GM12892 (cell line): ENCODE measurements at places on chromosomes 5 and 9.

GRCh38 chr9:124639637-124640036, 131.5 kb downstream of the NR6A1 start:
- no peak for DNase-seq

- DNase-seq, result no peak
These were observed at the start of gene NR5A1 for GRCh38 chr9:124506931-124507879. TSS of gene NR5A1 (minus strand) at chr9:124507399. CDS start at chr9:124503395, 4,004 bp downstream.

GRCh38 chr5:143796125-143796524, 15.8 kb upstream of the HMHB1 start:
- DNase-seq, result no peak

GRCh38 chr9:72794946-72795345, 157.9 kb downstream of the ALDH1A1 start:
- DNase-seq, result no peak

- DNase-seq, result no peak
These were observed 20.7 kb downstream of the IGIP start for GRCh38 chr5:140146523-140146842.

GRCh38 chr9:133233681-133234432, 24.8 kb upstream of the OBP2B start:
- DNase-seq, result no peak

DNA sequence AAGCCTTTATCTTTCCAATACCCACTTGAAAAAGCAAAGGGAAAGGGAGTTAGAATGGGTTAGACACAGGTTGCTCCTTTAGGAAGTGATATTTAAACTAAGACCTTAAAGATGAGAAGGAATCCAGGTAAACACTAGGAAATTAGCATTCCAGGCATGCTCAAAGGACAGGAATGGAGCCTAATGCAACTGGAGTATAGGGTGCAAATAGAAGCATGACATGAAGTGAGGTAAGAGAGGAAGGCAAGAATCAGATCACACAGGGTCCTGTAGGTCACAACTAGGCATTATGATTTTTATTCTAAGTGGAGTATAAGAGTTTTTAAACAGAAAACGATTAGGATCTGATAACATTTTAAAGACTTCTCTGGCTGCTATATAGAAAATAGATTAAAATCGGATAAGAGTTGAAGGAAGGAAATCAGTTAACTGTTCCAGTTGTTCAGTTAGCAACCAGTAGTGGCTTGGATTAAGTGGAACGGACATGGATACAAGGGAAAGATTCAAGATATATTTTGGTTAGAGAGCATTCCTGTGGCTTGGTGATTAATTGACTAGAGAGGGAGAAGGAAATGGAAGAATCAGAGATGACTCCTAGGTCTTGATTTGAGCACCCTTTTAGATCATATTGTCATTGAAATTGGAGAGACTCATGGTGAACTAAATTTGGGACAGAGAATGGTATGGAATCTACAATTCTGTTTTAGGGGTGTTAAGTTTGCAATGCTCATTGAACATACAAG, 95.9 kb downstream of the FBXO4 start:
- DNase-seq, result no peak

DNA sequence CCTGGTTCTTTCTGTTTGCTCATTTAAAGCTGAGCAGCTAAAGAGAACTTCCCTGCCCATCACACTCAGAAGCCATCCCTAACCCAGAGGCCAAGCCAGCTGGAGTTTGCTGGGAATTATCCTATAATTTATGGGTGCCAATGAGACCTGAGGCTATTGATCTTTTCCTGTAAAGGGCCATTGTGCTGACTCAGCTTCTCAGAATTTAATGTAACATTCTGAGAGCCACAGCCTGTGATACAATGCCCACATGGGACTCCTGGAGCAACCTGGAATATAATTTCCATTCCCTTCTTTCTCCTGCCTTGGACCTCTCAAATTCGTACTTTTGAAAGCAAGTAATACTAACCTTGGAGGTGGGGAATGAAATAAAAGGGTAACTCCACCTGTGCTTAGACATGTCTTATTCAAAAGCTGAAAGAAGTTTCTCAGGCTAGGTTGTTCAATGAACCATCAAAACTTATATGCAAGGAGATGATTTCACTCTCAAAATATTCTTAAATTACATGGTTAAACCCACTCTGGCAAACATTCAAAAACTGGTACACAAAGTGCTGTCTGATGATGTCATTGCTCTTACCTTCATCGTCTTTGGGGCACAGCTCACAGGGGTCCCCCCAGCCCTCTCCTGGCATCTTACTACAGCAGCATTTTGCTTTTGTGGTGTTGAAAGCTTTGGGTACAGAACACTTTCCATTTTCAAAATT, 206.7 kb downstream of the SLC12A2 start:
- DNase-seq, result no peak

- DNase-seq, result no peak
These were observed 2034.6 kb upstream of the ACO1 start for GRCh38 chr9:30349526-30350513.

DNA sequence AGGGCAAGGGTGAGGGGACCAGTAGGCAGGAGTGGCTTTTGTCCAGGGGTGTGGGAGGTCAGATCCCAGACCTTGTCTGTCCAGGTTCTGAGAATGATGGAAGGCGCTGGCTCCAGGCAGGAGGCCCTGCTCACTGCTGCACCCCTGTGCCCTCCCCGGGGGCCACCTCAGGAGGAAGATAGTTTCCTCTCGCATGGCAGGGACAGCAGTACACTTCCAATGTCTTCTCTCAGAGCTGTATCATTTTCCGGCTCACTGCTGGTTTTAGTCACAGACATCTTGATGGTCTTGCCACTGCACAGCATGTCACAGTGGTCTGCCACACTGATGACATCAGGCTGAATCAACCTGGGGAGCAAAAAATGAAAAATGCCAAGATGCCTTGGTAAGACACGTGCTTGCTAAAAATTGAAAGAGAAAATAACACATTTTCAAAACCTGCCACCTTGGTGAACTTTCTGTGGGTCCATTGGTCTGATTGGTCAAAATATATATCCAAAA, 3.3 kb upstream of the SLC6A3 start:
- no peak for DNase-seq

GRCh38 chr9:22244139-22245011, 202.2 kb upstream of the DMRTA1 start:
- no peak for DNase-seq
